ENCODE measurements at places on chromosomes 3 and 15.

GRCh38 chr3:102670986-102671385 lies 236.2 kb downstream of the ZPLD1 start:
- no peak for DNase-seq

DNA sequence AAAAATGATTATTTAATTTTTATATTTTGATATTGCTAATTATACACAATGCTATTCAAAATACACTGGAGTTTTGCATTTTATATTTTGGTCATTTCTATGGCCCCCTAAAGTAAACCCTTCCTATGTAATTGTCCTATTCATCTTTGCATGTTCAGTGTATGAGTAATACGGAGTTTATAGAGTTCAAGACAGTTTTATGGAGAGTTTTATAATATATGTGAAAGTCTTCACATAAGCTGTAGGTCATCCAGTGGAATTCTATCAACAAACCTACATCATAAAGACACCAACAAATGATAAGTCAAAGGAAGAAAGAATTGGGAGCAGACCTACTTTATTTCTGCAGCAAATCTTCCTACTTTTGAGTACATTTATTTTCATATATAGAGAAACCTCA lies 1200.4 kb upstream of the EPHA6 start:
- DNase-seq: no peak

DNA sequence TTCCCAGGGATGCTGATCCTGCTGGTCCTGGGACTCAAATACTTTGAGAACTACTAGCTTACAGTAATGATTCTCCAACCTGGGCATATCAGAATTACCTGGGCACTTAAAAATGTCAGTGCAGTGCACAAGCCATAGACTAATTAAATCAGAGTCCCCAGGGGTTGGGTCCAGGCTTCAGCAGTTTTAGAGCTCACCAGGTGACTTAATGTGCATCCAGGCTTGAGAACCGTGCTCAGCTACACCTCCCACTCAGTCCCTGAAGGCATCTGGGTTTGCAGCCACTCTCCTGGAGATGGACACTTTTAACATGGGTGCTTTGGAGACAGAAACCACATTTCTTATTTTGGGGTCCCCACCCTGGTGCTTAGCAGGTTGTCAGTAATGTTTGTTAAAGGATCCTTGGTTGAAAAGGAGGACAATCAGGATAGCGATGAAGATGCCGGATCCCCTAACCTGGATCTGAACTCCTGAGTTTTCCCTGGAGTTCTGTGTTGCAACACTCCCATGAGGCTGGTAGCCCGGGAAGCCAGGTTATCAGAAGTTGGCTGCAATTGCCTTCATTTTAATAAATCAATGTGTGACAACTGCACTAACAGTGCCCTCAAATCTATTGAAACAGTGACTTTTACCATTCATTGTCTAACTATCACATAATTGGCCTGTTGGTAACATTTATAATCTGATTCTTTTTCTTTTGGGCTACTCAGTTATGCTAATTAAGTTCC lies 48.1 kb downstream of the BFSP2 start:
- no peak for DNase-seq

- no peak for DNase-seq
Observed at GRCh38 chr3:165462636-165463334, 266.6 kb upstream of the SLITRK3 start.

DNA sequence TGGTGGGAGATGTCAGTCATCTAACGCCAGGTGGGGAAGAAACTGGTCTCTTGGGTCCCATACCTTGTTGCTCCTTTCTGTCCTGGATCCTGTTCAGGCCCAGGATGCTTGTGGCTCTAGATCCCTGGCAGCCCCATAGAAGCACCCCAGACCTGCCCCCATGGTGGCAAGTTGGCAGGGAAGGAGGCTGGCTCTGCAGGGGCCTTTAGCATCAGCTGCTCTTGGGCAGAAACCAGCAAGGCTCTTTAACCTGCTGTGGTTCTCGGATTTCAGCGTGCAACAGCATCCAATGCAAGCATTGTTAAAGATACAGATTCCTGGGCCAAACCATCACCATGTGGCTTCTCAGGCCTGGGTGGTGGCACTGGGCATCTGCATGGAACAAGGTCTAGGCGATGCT lies 75.8 kb downstream of the SNRK start:
- no peak for DNase-seq

GRCh38 chr3:133093366-133093765 lies 55.2 kb downstream of the TMEM108 start:
- no peak for DNase-seq

Data from activated gamma-delta T cell treated with Interleukin-2 at 50 U/mL for 16 hours (primary cell).